Substantia nigra (tissue), 51 donors: ENCODE measurements at places on chromosomes 7 and 10.

DNA sequence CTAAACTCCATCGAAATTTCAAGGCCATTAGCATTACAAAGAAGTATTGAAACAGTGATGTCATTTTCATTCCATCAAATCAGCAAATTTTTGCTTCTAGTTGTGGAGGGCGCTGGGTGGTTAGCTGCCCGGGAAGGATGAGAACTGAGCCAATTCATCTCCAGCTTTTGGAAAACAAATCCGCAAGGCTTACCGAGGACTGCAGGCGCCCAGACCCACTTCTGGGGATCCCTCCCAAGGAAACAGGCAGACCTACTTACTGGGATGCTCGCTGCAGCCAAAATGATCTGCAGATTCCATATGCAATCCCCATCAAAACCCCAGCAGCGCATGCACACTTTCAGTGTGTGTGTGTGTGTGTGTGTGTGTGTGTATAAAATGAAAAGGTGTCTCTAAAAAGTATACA lies 19.2 kb downstream of the TNRC18 start:
- DNase-seq, result no peak

- DNase-seq, result no peak
Measured at GRCh38 chr7:48667407-48667806, 256.9 kb upstream of the CDC14C start.

- DNase-seq, result no peak
Measured at GRCh38 chr10:90916392-90917237, 4.3 kb downstream of the ANKRD1 start.

DNA sequence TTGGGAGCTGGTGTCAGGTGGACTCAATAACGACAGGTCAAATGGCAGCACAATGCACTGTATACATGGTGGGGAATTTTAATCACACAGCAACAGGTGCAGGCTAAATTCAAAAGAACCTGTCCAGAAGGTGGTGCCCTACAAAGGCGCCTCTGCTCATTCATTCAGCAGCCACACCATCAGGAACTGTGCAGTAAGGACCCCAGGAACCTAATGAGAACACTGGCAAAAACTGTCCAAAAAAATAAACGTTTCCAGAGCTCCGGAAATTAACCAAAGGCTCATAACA lies 21.9 kb upstream of the CRYGN start:
- DNase-seq, result no peak

DNA sequence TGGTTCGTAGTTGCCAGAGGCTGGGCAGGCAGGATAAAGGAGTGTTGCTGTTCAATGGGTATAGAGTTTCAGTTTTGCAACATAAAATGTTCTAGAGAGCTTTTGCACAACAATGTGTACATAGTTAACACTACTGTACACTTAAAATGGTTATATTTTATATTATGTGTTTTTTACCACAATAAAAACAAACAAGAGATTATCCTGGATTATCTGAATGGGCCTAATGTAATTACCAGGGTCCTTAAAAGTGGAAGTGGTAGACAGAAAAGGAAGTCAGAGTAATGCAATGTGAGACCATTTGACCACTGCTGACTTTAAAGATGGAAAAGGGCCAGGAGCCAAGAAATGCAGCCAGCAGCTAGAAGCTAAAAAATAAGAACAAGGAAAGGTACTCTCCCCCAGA lies 159.7 kb downstream of the SGMS1 start:
- no peak for DNase-seq

- no peak for DNase-seq
Measured at GRCh38 chr7:154503962-154504550, 451.9 kb downstream of the DPP6 start.

GRCh38 chr7:158645842-158646241 lies 58.2 kb upstream of the PTPRN2 start:
- no peak for DNase-seq

- no peak for DNase-seq
Measured at GRCh38 chr10:107933076-107933475, 768.6 kb upstream of the SORCS1 start.

- no peak for DNase-seq
Measured at GRCh38 chr7:54725255-54725654, 33.8 kb downstream of the SEC61G start.

- DNase-seq, result no peak
Measured at GRCh38 chr7:44145969-44146911, 5.1 kb upstream of the MYL7 start.
